ENCODE measurements at places on chromosomes 2 and 18.

DNA sequence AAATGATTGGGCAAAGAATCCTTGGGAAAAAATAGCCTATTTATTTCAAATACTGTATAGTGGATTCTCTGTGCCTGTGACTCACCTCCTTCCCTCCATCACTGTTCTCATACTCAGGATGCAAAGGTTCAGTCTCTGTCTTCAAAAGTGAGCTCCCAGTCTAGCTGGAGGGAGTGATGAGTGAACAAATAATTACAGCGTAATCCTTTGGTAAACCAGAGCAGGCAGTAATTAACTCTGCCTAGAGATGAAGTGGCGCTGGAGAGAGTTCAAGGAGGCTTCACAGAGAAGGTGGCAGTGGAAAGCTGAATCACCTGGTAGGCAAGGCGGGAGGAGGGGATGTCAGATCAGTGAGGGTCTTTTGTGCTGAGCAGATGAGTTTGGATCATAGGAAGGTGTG, 6.5 kb downstream of the DGUOK start:
- DNase-seq: no peak

- no peak for DNase-seq
These were observed 176.1 kb downstream of the SH3BP4 start for GRCh38 chr2:235127931-235128330.

DNA sequence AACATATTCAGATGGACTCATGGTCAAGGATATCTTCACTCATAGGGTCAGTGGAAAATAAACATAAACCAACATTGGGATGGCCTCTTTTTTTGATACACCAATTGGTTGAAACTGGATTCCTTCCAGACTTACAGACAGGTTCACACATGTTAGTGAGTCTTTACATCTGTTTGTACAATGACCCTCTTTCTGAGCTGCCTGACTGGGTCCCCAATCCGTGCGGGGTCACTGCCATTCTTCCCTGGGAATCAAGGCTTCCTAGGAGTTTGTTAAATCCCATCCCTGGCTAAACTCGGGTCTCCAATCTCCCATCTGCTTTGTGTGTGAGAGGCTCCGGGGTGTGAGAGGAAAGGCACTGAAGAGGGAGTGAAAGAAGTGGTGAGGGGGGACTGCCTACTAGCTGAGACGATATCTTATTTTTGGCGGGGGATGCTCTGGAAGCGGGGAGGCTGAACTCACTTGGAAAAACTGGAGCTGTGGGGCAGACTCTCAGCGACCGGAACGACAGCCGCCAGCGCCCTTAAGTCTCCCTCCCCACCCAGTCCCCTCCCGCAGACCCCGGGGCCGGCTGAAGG, 487 bp downstream of the STARD6 start:
- no peak for DNase-seq

DNA sequence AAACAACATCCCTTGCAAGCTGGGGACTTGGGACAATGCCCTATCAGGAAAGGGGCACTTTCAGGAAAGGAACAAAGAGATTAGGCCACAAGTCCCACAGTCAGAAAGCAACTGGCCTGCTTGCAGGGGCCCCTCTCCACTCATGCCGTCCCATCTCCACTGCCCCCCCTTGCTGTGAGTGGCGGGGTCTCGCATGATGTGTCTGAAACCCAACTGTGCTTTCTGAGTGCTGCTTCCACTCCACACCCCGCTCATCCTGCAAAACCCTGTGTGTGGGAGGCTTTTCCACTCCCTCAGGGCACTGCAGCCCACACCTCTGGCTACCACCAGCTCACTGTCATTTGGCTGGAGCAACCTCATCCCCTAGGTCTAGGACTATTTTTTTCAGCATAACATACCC, 7.9 kb downstream of the HS6ST1 start:
- no peak for DNase-seq

DNA sequence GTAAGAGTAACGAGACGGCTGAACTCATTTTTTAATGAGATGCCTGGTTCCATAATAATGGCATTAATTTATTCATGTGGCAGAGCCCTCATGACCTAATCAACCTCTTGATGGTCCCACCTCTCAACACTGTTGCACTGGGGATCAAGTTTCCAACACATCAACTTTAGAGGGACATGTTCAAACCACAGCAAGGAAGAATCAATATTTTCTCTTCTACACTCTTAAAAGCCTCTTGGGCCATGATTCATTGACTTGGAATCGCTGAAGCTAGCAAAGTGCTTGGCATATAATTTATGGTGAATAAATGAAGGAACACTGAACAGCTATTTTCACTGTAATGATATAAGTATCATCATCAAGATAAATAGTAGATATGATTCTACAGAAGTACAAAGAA, 333.0 kb downstream of the TNS1 start:
- no peak for DNase-seq

DNA sequence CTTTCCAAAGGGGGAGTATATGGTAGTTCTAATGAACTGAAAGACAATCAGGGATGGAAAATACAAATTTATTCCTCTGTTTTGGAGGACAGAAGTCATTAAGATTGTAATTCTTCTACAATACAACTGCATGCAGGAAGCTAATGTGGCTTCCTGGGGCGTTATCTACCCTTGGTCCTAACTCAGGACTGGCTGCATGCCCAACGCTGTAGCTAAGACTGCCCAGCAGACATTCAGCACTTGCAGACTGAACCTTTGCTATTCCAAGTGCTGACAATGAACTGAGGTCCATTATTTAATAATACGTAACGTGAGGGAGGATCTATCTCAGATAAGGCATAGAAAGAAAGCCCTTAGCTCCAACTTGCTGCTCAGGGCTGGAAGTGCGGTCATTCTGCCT, 53.2 kb downstream of the ZAP70 start:
- DNase-seq: no peak

- no peak for DNase-seq
These were observed 46.9 kb downstream of the CABYR start for GRCh38 chr18:24185805-24186204.

GRCh38 chr2:107529146-107529545, 297.5 kb upstream of the RGPD4 start:
- DNase-seq: no peak

- DNase-seq: no peak
These were observed 32.2 kb downstream of the FAM178B start for GRCh38 chr2:96954011-96954846.

GRCh38 chr2:152049541-152049940, 49.3 kb downstream of the CACNB4 start:
- no peak for DNase-seq

DNA sequence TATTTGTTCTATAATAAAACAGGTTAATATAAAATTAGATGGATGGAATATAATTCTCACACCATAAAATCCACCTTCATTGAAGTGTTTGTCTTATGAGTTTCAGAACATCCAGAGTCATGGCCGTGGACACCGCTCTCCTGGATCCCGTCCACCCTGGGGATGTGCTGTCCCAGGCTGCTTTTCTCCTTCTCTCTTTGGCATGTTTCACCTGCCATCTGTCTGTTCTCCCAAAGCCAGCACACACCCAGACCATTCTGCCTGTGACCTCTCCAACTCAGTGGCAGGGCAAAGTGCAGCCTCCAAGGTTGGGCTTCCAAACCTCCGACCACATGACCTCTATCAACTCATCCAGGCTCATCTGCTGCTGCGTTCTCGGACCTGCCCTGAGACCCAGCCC, 104.7 kb downstream of the MYT1L start:
- no peak for DNase-seq

DNA sequence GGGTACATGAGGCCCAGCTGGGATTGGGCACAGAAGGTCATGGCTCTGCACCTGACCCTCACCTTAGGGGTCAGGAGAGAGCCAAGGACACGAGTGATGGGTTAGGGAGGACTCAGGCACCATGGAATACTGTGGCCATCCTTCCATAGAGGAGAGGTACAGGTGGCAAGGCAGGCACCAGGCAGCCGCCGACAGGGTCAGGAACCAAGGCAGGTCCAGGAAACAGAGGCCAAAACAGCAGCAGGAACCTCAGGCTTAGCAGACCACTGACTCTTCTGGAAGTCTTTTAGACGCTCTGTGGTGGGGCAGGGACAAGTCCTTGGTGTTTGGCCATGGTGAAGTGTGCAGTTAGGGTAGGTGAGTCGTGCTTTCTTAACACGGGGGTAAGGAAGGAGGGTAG, 128.0 kb downstream of the NEDD4L start:
- no peak for DNase-seq

DNA sequence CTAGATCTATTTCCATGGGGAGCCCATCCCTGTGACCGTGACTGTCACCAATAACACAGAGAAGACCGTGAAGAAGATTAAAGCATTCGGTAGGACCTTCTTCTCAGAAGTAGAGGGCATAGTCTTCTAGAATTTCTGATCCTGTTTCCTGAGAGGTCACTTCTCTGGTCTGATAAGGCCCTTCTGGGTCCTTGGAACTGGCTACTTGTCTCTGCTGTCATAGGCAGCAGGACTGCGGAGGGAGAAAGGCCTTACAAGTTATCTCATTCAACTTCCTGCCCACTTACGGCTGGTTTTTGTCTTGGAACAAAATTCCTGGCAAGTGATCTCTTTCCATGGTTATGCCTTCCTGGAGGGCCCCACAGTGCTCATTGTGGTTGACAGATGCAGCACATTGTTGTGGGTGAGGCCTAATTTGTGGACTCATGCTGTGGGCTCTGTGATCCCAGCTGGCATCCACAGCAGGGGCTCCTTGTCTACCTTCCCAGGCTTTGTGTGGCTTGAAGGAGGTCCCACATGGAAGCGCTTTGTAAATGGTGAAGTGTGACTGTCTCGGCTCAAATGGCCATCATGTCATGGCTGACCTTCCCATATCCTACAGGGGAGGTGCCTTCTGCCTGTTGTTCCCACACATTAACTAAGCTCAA, 22.0 kb downstream of the SAG start:
- no peak for DNase-seq

- DNase-seq: no peak
These were observed 7.5 kb downstream of the C18orf32 start for GRCh38 chr18:49479381-49480137.

- DNase-seq: no peak
These were observed 53.6 kb downstream of the POLE4 start for GRCh38 chr2:75012080-75012479.

- no peak for DNase-seq
These were observed 95.1 kb downstream of the MTCL1 start for GRCh38 chr18:8800445-8800844.

GRCh38 chr18:70523035-70523791, 234.4 kb downstream of the SOCS6 start:
- DNase-seq: no peak

- no peak for DNase-seq
These were observed 318.7 kb downstream of the NOL4 start for GRCh38 chr18:33906046-33906445.

- no peak for DNase-seq
These were observed 125.8 kb upstream of the CDH19 start for GRCh38 chr18:66729442-66730239.

- no peak for DNase-seq
These were observed 150.9 kb downstream of the TWIST2 start for GRCh38 chr2:238998801-238999200.

DNA sequence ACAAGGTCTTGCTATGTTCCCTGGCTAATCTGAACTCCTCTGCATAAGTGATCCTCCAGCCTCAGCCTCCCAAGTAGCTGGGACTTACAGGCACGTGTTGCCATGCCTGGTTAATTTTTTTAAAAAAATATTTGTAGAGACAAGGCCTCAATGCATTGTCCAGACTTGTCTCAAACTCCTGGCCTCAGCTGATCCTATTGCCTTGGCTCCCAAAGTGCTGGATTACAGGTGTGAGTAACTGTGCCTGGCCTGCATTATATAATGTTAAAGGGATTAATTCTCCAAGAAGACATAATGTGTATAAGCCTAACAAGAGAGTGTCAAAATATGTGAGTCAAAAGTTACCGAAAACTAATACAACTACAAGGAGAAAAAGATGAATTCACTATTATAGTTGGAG, 32.2 kb downstream of the BUB1 start:
- no peak for DNase-seq

- DNase-seq: no peak
These were observed 110.5 kb downstream of the TCF4 start for GRCh38 chr18:55477499-55477859.

DNA sequence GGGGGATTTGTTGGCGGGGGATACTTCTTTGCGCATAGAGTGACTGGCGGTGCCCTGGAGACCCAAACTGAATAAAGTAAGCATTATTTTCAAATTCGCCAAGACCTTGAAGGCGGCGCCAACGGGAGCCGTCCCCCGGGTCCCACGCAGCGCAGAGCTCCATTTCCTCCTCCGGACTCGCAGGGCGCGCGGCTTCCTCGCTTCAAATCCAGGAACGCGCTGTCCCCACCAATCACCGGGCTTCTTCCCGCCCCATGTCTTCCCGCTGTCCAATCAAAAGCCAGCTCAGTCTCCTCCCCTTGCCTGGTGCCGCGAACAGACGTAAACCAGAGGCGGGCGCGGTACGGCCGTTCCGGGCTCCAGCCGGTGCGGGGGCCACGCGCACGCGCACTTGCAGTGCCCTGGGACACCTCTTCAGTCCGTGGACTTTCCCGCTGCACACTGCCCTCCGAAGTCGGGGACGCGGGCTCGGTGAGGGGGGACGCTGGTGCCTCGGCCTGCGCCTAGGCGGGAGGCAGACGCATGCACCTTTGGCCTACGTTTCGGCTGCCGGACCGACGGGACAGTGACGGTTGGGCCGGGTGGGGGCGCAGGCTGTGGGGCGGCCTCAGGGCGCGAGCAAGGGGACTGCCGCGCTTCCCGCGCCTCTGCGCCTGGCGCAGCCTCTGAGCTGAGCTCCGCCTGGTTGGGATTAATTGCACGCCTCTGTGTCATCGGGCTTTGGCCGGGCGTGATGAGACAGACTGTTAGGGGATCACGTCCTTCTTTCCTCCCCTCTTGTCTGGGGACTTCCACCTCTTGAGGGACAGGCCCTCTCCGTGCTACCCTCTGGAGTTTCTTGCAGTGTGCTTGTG, at the start of gene CEP192:
CEP192 (plus strand) TSS at position 396 of the 854 bp plus-strand sequence. CDS start 8,063 bp downstream, outside the sequence.
- peak; percentile 94 for DNase-seq

DNA sequence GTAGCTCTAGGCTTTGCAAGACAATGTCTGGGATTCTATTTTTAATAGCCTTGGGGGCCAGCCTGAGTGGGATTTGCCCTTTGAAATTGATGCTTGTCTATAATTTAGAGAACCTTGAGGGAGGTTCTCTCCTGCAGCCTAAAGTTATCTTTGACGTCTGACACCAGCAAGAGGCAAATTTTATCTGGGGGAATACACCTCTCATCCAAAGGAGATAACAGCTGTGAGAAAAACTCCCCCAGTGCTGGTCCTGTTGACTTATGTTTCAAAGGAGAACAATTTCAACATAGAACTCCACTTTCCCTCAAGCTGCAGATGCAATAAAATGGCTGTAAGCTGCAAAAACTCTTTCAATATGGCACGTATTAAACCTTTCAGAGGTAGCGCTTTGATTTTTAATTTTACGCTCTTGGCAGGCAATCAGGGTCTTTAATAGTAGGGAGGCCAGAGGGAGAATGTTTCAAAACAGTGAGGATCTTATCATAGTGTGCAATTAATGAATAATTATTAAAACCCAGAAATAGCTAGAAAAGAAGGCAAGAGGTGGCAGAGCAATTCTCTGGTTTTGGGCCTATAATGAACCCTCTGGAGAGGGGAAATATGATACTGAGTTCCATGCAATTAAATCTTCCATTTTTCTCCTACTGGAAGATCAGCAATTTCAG, 62.4 kb downstream of the LYPD1 start:
- DNase-seq: no peak

GRCh38 chr2:236237468-236238190, 26.6 kb downstream of the ASB18 start:
- no peak for DNase-seq
